Stimulated activated CD8-positive, alpha-beta memory T cell treated with anti-CD3 and anti-CD28 coated beads, Interleukin-7, amount 100 ng/mL, for 1 hour (primary cell): ENCODE measurements at places on chromosomes 2 and 18.

- no peak for DNase-seq
Measured at GRCh38 chr18:30828700-30829099, 213.8 kb downstream of the DSC3 start.

GRCh38 chr2:196291426-196291825 lies 120.0 kb upstream of the STK17B start:
- DNase-seq, result no peak

DNA sequence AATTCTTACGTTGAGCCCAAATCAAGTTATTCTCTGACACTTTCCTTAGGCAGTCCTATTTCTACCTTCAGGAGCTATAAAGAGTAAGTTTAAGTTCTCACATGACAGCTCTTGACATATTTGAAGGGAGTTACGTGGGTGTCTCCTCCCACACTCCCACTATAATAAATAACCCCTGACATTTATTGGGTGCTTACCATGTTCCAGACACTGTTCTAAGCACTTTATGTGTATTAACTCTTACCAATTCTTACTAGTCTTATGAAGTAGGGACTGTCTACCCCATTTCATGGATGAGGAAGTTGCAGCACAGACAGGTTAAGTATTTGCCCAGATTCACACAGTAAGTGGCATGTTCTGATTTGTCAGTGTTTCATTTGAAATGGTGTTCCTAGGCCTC lies 17.9 kb downstream of the PLCL1 start:
- no peak for DNase-seq

DNA sequence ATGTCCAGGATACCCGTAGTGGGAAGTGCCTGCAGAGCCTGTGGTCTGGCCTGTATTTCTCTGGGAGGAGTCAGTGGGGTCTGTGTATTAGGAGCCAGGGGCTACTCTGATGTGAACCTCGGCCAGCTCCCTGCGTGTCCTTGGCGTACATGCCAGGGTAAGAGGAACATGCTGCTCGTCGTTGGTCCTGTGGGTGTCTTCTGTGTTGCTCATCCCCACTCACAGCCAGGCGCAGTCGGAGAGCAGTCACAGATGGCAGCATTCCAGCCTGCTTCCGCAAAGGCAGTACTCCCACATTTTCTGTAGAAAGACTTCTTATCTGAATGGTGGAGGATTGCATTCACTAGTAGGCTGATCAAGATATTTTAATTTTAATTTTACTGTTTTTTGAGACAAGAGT lies 84.9 kb downstream of the DGKD start:
- DNase-seq, result no peak

GRCh38 chr2:56108806-56109205 lies 75.0 kb upstream of the CCDC85A start:
- DNase-seq, result no peak

DNA sequence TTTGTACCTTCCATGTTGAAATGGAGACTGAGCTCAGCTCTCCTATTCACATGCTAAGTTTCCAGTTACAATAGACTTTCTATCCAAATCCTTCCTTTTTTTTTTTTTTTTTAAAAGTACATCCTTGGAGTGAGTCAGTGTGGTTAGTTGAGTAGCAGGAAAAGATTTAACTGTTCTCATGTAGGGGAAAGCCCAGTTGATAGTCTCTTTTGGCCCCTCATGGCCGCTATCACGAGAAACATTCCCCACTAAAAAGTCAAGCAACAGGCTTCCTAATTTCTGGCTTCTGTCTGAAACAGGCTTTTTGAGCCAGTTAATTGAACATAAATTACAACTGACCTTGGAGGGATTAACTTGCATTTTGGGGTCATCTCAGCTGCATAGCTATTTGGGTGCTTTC lies 161.3 kb downstream of the MEIS1 start:
- no peak for DNase-seq

DNA sequence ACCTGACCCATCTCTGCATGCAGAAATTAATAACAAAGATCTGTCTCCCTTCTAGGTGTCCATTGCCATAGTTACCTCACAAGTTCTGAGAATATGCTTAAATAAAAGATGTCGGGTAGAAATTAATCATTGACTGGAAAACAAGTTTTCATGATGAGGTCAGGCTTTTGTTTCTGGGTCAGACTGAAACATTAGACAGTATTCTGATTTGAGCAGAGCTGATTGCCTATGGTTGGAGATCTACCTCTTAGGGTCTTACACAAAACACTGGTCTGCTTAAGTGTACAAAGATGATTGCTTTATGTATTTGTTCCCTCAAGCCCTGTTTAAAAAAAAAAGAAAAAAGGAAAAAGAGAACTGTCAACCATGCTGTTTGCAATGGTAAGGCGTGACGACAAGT lies 956.4 kb downstream of the CPS1 start:
- DNase-seq, result no peak

GRCh38 chr2:157732596-157732995 lies 103.9 kb upstream of the ACVR1C start:
- no peak for DNase-seq

DNA sequence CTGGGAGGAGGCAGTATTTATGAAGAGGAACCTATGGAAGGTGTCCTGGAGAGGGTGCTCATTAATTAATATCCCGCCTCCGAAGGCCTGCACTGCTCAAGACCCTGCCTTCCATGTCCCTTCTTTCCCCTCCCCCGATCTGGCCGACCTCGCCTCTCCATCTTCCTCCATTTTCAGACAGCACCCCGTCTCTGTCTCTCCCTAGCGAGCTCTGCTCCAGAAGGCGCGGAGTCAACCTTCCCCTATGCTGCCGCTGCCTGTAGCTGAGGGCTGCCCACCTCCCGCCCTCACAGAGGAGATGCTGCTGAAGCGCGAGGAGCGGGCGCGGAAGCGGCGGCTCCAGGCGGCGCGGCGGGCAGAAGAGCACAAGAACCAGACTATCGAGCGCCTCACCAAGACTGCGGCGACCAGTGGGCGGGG lies 1.1 kb upstream of the WBP1 start:
- DNase-seq, result no peak

- no peak for DNase-seq
Measured at GRCh38 chr18:35688757-35689156, 107.2 kb downstream of the GALNT1 start.

- no peak for DNase-seq
Measured at GRCh38 chr2:99677814-99678213, 188.0 kb upstream of the REV1 start.

- no peak for DNase-seq
Measured at GRCh38 chr2:43303889-43304288, 77.5 kb upstream of the ZFP36L2 start.

- no peak for DNase-seq
Measured at GRCh38 chr18:46693996-46694395, 37.0 kb upstream of the LOXHD1 start.

GRCh38 chr2:26076001-26076587 lies 42.2 kb downstream of the RAB10 start:
- no peak for DNase-seq

DNA sequence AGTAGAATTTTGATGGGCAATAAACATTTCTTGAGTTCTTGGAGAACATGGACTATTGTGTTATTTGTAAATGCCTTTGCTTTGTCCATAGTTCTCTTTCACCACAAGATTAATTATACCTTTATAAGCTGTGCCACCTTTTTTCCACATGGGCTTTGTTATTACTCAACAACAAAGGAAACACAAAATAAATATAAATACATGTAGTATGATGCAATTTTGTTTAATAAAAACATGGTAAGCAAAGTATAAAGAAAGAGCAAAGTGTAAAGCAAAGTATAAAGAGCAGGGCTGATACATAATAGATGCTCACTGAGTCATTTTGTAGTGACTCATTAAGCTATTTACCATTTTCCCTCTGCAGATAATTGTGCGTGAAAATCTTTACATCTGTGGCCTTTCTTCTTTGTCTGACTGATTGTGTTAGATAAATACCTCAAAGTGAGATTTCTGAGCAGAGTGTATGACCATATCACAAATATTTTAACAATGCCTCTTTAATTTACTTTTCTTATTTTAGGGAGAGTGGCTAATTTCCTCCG lies 80.9 kb downstream of the CERS6 start:
- no peak for DNase-seq

DNA sequence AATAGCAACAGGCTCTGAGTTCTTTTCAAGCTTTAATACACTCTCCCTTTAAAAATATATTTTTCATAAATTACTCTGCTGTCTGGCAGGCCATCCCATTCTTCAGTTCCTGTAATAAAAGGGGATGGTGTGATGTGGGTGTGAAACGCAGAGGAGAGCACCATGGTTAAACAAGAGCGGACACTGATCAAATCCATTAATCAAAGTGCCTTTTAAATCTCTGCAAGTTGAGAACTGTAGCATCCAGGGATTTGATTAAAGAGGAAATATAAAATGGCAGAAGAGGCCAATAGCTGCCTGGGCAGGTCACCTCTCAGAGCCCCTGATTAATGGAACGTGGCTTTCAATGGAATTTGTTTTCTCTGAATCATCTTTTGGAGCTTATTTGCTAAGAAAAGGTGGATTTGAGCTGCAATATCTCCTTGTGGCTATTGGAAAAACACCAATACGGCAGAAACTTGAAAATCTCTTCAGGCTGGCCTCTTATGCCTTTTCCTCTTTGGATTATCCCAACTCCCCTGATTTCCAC lies 96.9 kb downstream of the ACTR3 start:
- no peak for DNase-seq

DNA sequence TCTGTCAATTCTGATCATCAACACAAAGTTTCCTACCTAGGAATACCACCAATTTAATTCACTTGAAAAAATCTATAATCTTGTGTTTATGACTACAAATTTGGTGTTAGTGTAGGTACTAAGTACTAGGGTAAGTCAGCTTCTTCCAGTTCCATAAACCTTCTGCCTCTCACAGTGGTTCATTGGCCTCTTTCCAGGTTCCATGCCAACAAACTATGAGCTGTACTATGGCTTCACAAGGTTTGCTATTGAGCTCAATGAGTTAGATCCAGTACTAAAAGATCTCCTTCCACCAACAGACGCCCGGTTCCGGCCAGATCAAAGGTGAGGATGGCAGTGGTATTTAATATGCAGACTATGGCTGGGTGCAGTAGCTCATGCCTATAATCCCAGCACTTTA lies 58.8 kb downstream of the PRKRA start:
- DNase-seq, result no peak

DNA sequence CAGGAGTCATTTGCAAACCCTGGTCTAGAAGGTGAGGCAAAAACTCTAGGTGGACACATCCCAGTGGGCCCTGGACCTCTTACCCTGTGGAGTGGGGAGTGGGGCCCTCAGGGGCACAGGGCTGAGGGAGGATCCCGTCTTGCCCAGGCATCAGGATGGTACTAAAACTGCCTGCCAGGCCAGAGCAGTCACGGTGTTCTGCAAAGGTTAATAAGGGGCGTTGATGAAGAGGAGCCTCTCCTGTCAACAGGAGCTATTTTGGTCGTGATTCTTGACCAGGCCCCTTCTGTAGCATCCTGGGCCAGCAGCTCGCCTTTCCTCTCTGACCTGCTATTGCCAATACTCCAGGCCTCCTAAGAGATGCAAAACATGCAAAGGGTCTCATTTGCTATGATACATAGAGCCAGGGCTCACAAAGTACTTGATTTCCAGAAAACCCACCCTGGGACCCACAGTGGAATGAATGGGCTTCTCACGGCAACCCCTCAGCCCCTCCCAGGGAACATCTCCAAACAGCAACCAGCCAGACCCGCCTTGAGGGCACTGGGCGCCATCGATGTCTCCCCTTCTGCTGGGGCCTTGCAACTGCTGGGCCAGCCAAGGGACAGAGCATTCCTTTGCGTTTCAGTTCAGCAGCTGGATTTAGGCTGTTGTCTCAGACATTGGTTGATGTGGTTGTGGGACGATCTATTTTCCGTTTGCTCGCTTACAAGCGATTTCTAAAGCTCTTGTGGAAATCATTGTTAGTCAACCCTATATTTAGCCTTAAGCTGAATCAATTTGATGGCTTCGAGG lies 111.1 kb downstream of the PDCL3 start:
- DNase-seq, result no peak

DNA sequence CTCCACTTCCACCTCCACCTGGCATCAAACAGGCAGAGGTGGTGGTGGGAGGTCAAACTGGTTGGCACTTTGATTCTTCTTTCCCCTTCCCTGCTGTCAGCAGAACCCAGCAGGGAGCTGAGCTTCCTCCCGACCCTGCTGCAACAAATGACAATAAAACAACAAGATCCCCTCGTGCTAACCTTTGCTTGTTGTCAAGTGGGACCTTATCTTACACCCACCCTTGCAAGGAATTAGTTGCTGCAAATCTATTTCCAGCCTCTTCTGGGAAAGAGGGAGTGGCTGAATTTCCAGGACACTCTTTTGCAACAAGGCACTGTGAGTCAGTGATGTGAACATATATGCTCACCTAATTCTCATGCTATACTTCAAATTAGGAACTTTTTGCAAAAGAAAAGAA lies 655.1 kb downstream of the DSC3 start:
- no peak for DNase-seq

DNA sequence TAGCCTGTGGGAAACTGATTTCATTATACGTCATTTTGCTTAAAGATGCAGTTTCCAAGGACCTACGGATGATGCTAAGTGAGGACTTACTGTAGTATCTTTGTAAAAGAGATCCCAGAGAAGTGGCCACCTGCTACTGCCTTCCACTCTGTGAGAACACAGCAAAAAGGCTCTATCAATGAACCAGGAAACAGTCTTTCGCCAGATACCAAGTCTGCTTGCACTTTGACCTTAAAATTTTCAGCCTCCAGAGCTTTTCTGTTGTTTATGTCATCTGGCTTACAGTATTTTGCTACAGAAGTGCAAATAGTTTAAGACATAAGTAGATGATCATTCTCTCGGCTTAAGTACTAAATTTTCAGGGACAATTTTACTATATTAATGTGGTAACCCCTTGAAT lies 847.9 kb upstream of the CHAC2 start:
- DNase-seq, result no peak

DNA sequence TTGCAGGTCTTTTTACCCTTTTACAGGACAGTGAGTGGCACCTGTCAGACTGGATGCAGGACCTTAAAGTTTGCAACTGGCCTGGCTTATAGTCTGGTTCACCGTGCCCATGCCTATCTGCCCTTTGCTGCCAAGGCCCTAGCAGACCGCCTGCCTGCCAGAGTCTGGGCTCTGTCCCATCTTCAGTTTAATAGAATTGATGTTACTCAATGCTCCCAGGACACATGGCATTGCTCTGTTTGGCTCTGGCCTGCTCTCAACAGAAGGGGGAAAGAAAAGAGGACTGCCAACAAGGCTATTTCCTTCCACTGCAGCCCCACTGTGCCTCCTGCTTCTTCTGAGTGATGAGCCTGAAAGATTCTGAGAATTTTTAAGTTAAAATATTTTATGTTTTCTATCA lies 25.6 kb upstream of the TMEM178A start:
- no peak for DNase-seq

DNA sequence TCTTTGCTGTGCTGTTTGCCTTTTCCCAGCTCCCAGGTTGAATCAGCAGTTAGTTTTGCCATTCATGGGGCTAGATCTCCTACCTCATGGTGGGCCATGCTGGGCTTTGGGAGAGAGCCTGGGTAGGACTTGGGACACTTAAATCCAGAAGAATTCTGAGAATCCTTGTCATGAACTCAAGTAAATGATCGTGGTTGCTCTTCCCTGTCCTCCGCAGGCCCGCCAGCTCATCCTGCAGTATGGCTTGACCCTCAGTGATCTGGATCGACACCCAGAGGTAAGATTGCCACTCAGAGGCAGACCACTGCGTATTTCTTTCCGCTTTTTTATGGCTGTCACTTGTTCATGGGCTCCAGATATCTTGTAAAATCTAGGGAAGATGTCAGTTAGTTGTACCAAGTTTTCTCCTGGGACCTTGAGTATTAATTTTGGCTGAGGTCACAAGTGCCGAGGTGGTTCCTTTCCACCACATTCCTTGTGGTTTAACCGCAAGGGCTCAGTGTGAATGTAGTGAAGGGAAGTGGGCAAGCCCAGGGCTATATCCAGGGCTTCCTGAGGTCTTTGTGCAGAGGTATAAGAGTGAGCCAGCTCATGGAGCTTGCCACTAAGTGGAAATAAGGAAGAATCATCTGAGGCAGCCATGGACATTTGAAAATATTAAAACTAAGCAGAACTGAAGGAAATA lies 37.7 kb downstream of the RPIA start:
- DNase-seq, result no peak
